Hematopoietic multipotent progenitor cell treated with erythropoietin and hydrocortisone succinate and interleukin-3 and kit ligand, for 8 days (in vitro differentiated cells): ENCODE measurements at places on chromosomes 1 and 21.

DNA sequence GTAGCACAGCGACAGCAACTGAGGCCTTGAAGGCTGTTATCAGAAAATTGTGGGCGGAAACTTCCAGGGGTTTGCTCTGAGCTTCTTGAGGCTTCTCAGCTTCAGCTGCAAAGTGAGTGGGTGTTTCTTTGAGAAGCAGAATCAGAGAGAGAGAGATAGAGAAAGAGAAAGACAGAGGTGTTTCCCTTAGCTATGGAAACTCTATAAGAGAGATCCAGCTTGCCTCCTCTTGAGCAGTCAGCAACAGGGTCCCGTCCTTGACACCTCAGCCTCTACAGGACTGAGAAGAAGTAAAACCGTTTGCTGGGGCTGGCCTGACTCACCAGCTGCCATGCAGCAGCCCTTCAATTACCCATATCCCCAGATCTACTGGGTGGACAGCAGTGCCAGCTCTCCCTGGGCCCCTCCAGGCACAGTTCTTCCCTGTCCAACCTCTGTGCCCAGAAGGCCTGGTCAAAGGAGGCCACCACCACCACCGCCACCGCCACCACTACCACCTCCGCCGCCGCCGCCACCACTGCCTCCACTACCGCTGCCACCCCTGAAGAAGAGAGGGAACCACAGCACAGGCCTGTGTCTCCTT lies at the start of gene FASLG:
FASLG (plus strand) TSS at position 233 of the 583 bp plus-strand sequence; CDS start at position 332, 99 bp downstream.
- DNase-seq, result peak; percentile 28

- no peak for DNase-seq
Measured at GRCh38 chr1:32742199-32742947, 39.8 kb upstream of the SYNC start.

DNA sequence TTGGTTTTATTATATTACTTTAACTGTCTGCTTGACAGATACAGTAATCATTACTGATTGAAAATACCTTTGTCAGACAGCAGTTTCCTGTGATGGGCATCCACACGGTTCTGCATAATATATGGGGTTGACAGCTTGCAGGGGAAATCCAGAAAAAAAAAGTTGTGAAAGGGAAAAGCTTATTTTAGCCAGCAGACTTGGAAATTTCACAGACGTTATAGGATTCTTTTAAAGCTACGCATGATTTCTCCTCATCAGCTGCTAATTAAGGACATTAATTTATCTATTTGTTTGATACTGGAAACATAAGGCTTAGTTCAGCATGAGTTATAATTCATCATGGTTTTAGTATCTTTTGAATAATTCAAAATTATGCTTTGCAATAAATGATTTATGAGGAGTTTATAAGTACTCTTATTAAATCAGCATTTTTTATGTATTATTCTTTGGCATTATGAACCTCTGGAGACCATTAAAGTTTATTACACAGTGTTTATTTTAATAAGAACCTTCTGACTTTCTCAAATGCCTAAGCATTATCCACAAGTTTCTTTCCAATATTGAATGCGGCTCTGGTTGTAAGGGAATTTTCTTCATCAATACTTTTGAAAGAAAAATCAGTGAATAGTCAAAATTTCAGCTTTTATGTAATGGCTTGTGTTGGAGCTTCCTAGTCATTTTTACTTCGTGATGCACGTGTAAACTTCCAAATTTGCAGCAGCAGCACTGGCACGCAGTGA lies 235.3 kb upstream of the KCNK2 start:
- DNase-seq, result no peak

DNA sequence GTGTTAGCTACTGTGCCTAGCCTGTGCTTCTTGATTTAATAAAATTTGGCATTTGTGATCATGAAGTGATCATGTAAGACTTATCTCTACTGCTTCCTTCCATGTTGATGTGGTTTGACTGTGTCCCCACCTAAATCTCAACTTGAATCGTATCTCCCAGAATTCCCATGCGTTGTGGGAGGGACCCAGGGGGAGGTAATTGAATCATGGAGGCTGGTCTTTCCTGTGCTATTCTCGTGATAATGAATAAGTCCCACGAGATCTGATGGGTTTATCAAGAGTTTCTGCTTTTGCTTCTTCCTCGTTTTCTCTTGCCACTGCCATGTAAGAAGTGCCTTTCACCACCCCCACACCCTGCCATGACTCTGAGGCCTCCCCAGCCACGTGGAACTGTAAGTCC lies at the start of gene OVAAL:
OVAAL (plus strand) TSS at position 301 of the 400 bp plus-strand sequence.
- DNase-seq, result no peak

GRCh38 chr1:100834777-100835660 lies 59.6 kb downstream of the EXTL2 start:
- DNase-seq, result peak; percentile 45

DNA sequence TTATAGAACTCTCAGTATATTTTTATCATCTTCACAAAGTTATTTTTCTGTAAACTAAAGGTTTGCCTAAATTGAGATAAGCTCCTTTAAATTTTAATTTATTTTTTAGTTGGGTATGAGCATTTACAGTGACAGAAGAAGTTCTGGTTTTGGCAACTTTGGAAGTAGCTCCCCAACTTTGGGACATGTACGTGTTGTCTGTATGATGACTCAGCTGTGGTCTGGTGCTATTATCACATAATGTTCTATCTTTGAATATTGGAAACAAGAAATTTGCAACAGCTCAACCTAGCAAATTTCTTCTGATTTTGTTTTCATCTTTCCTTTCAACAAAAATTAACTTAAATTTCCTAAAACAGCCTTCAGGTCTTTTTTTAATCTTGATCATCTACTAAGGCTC lies 46.6 kb upstream of the C1orf105 start:
- DNase-seq, result no peak

- no peak for DNase-seq
Measured at GRCh38 chr1:208280681-208281450, 36.7 kb upstream of the PLXNA2 start.

DNA sequence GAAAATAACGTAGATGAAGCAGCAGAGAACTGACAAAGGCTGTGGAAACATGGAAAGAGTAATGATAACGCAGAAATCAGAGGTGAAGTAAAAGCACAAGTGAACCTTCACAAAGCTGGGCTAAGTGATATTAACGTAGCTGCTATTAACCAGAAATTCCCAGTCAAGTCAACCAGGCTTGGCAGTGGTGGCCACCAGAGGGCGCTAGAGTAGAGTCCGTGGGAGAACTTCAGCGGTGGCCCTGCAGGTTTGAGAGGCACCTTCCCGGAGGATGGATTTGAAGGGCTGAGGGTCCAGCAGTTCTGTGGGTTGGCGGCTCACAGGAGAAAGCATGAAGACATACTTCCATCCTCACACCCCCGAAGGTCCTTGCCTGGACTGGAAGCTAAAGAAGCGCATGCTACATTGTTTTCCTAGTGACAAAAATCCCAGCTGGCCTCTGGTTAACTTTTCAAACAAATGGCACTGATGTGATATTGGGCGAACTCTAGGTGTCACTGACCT lies 81.7 kb upstream of the ZNF648 start:
- peak; percentile 91 for DNase-seq

- DNase-seq, result no peak
Measured at GRCh38 chr1:204003536-204003935, 69.4 kb upstream of the SOX13 start.

DNA sequence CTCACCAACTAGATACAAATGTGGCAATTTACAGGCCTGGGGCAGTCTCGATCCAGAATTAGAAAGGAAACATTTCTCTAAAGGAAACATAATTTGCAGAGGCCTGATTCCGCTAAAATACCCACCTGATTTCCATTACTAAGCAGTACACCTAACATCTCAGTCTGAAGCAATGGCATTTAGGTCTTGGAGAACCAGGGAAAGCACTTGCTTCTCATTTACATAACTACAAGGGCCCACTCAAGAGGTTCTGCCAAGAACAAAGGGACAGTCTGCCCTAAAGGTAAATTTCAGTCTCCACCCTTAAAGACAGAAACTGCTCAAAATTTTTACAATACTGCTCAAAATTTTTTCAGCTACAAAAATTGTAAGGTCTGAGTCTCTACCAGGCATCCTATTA lies 123.7 kb upstream of the GJB5 start:
- DNase-seq, result no peak

GRCh38 chr1:196951711-196952394 lies 8.3 kb downstream of the CFHR2 start:
- no peak for DNase-seq

DNA sequence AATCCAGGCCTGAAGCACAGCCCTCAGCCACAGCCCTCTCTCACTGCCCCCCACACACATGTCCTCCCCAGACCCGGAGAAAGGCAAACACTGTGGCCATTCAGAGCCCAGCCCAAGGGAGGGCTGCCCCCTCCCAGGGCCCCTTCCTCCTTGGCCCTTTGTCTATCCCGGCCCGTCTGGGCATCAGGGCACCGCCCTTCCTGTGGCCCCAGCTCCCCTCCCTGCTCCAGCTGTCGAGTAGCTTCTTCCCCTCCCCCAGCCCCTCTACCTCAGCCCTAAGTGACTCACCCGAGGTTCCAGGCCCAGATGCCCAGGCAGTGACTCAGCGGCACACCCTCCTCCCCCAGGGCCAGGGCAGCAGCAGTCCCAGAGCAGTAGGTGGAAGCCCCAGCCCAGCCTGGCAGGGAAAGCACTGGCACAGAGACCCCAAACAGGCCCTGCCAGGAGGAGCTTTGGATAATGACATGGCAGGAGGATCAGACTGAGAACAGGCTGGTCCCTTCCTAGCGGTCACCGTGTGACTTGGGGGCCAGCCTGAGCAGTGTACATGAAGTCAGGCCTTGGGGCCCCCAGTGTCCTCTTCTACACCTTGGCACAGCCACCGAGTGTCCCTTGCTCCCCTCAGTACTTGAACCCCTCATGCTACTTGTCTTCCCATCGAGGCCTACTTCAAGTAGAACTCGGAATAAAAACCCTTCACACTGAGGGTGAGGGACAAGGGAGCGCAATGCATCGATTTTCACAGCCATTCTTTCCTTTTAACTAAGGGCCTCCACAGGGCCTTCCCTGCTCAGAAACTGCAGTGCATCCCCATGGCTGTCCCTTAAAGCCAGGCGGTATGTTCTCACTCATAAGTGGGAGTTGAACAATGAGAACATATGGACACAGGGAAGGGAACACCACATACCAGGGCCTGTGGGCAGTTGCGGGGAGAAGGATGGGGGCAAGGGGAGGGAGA lies 1.0 kb upstream of the S100A2 start:
- DNase-seq, result peak; percentile 97

- DNase-seq, result no peak
Measured at GRCh38 chr1:60503266-60503925, 429.8 kb upstream of the C1orf87 start.

GRCh38 chr21:29641635-29642550 lies 297.9 kb downstream of the GRIK1 start:
- DNase-seq, result peak; percentile 98
